Hematopoietic multipotent progenitor cell treated with erythropoietin and hydrocortisone succinate and interleukin-3 and kit ligand, for 4 days (in vitro differentiated cells): ENCODE measurements at places on chromosomes 7 and 10.

DNA sequence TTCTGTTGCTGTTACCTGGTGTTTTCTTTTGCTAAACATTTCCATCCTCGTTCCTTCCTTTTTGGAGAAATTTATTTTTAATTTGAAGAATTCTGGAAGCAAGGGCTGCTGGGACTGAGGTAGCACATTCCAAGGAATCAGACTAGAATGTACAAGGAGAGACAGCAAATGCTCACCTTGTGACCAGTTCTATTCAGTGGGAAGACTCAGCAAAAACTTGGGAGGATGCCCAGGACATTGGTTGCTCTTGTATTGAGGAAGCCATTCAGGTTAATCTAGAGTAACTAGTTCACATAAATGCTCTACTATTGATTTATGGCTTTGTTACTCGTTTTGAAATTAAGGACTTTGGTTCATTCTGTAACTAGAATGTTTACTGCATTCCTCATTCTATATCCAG lies 11.3 kb downstream of the PLCE1 start:
- DNase-seq: no peak

- no peak for DNase-seq
These were observed 222.2 kb upstream of the CXCL12 start for GRCh38 chr10:44607116-44607515.

GRCh38 chr7:6234384-6234783 lies 38.0 kb downstream of the CYTH3 start:
- DNase-seq: no peak

GRCh38 chr7:63067897-63068585 lies 930.6 kb upstream of the ZNF722 start:
- no peak for DNase-seq

DNA sequence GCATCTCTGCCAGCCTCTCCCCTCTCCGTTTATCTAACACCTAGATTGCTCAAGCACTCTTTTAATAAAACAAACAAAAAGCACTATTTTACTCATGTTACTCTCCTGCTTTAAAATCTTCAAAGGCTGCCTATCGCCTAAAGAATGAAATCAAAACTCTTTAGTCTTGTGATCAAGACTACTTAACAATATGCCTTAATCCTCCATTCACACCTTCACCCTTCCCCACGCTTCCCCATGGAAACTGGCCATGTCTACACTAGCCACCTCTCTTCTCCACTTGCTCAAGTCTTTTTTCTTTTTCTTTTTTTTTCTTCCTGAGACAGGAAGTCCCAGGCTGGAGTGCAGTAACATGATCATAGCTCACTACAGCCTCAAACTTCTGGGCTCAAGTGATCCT lies 47.8 kb upstream of the TMEM213 start:
- DNase-seq: no peak

DNA sequence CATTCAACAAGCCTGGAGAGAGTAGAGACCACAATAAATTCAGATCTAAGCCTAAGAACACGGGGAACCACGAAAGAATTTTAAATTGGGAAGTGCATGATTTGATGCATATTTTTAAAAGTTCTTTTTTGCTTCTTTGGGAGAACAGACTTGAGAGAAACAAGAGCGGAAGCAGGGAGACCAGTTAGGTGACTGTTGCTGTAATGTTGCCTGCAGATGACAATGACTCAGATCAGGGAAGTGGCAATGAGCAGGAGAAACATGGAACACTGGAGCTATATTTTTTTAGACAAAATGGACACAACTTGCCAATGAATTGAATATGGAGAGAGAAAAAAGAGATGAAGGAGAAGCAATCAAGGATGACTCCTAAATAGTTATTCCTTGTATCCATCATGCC lies 125.1 kb downstream of the RAPGEF5 start:
- no peak for DNase-seq

DNA sequence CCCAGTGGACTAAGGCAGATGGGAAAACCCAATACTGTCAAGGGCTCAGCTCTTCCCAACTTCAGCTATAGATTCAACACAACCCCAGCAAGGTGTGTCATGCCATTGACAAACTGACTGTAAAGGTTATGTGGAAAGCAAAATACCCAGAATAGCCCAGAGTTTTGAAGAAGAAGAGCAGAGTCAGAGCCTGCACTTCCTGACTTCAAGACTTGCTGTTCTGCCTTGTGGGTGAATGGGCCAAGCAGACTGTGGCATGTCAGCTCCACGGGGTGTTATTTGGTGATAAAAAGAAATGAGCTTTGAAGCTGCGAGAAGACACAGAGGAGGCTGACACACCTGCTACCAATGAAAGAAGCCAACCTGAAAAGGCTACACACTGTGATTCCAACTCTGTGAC lies 89.7 kb downstream of the NKX6-2 start:
- DNase-seq: no peak

DNA sequence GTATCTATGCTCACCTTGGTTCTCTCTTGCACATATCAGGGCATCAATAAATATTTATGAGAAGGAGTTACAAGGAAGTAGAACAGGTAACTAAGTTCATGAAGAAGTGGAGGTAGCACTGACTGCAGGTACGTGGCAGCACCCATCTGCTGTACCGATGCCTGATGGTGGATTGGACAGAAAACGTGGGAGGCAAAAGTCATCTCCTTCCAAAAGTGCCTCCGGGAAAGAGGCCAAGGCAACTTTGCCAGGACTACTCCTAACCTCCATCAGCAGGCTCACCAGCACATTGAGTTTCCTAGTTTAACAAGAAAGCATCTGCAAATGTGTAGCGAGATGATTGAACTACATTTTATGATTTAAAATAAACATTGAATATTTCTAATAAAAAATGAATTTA lies 248.8 kb downstream of the ANKRD7 start:
- no peak for DNase-seq

- DNase-seq: no peak
These were observed 19.7 kb downstream of the UBTD1 start for GRCh38 chr10:97518301-97519043.

GRCh38 chr7:111014079-111014478 lies 76.8 kb upstream of the LRRN3 start:
- DNase-seq: no peak

DNA sequence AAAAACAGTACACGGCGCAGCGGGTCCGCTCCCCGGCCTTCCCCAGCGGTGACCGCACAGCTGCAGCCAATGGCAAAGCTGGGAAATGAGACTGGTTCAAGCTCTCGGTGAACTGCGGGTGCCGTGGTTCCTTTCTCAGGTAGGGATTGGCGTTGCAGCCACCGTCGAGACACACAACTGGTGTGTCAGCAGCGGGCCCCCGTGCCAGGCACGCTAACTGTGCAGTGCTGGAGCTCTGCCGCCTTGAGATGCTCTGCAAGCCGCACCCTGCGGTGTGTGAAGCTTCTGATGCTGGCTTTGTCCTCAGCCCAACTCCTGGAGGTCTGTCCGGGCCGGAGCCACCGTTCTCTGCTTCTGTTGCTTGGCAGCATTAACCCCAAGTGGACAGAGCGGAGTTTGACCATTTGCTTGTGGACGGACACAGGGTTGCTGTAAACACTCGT lies 20.6 kb upstream of the NKX6-2 start:
- DNase-seq: no peak

DNA sequence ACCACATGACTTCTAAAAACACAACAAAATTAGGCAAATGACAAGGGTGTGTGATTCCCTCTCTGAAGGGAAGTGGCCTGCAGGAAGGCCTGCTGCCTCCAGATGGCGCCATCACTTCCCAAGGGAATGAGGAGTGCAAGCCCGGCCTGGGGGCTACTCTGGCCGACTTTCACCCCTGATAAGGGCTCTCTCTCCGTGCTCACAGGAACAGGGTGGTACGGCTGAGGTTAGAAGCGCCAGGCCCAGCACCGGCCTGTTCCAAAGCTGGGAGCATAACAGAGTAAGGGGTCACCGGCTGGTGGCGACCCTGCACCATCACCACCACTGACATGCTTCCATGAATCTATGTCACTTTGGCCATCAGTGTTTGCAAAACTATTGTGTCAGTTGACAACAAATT lies 13.1 kb downstream of the RBP3 start:
- peak; percentile 67 for DNase-seq
